ENCODE measurements at places on chromosomes 3 and 15. TPM values are rescaled to one million over a fixed set of nuclear protein-coding genes. Genes with fewer than 3 reads are reported as not detected.

DNA sequence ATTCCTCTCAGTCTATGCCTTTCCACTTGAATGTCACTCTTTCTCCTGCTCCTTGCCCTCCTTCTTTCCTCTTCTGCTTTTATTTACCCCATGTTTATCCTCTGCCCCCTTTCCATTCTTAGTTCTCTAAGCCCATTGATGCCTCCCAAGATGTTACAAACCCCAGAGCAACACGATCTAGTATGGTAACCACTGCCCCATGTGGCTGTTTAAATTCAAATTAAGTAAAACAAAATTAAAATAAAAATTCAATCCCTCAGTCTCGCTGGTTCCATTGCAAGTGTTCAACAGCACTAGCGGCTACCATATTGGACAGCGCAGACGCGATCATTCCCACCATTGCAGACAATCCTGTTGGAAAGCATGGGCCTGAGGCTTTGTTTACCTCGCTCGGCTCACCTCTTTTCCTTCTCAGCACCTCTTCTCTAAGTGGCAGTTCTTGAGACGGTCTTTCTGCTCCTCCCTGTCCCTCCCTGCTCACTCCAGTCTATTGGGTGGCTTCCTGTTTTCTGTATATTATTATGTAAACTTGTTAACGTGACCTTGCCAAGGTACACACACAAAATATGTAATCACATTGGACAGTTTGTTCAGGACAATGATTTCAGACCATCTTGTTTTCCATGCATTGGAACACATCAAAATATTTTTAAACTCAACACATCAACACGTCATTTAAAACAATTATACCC is 21.8 kb upstream of the CA12 start:
- no peak for DNase-seq
- H3K27me3 ChIP-seq: no peaks in the 10 kb centered on the region
- H3K27ac ChIP-seq: no peak overlapping the region
- H3K4me3 ChIP-seq: no peak overlapping the region
- H3K36me3 ChIP-seq: no peaks in the 10 kb centered on the region
- H3K4me1 ChIP-seq: no peaks in the 10 kb centered on the region

- DNase-seq: no peak
- no peak overlapping the region for H3K27ac ChIP-seq
- 0 out of 2 replicates have a peak, but pooled peaks cover 3% of the 10 kb centered on the region for H3K4me1 ChIP-seq
- no peaks in the 10 kb centered on the region for H3K36me3 ChIP-seq
- H3K27me3 ChIP-seq: no peaks in the 10 kb centered on the region
- H3K4me3 ChIP-seq: no peak overlapping the region
These were observed 827.5 kb upstream of the DPPA4 start for GRCh38 chr3:110164632-110165369.

DNA sequence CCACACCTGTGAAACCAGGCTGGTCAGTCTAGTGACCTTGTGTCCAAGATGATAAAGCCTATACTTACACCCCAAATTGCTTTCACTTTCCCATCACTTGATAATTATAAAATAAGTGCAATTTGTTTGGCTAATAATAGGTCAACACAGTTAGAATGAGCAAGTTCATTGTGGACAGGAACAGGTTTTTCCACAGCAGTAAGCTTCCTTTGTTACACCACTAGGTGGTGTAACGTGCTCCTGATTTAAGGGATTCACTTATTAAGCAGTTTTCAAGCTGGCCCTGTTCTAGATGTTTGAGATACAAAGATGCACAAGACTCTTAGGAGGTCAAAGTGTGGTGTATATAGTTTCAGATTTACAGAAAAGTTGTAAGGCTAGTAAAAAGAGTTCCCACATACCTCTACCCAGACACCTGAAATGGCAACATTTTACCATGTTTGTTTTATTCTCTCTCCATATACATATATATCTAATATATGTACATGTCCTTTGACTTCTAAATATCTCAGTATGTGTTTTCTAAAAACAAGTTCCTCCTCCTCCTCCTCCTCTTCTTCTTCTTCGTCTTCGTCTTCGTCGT is 6.8 kb upstream of the MFSD1 start:
- H3K36me3 ChIP-seq: no peaks in the 10 kb centered on the region
- H3K4me3 ChIP-seq: no peak overlapping the region
- H3K27ac ChIP-seq: no peak overlapping the region
- 0 out of 2 replicates have a peak, but pooled peaks cover 4% of the 10 kb centered on the region for H3K4me1 ChIP-seq
- no peaks in the 10 kb centered on the region for H3K27me3 ChIP-seq
- DNase-seq: no peak

- H3K27me3 ChIP-seq: no peaks in the 10 kb centered on the region
- peak overlapping the region; percentile 90 for H3K27ac ChIP-seq
- H3K4me1 ChIP-seq: peaks cover 61% of the 10 kb centered on the region
- no peak for DNase-seq
- no peak overlapping the region for H3K4me3 ChIP-seq
These were observed 3.0 kb upstream of the PPP1R2 start for GRCh38 chr3:195546130-195546560.

GRCh38 chr3:127546970-127547733 is 43.4 kb downstream of the TPRA1 start:
- peaks cover 12% of the 10 kb centered on the region for H3K4me1 ChIP-seq
- peak overlapping the region; percentile 54 for H3K4me3 ChIP-seq
- no peaks in the 10 kb centered on the region for H3K36me3 ChIP-seq

DNA sequence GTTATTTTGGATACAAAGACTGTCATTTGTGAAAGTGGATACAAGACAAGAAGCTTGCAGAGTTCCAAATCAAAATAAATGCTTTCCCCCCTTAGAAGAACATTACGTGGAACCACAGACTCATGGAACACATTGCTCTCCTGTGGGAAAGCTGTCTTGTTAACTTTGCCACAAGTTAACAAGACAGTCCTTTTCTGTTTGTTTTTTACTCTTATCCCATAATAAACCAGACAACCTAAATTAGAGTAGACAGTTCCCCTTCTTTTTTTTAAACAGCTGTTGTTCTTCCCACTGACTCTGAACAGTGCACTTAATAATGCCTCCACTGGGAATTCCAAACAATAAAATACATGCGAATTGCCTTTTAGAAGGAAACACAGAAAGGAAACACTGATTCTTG is 255.3 kb upstream of the UBE2E2 start:
- no peak overlapping the region for H3K27ac ChIP-seq
- H3K4me3 ChIP-seq: no peak overlapping the region
- DNase-seq: no peak
- no peaks in the 10 kb centered on the region for H3K36me3 ChIP-seq
- H3K4me1 ChIP-seq: no peaks in the 10 kb centered on the region
- no peaks in the 10 kb centered on the region for H3K27me3 ChIP-seq

DNA sequence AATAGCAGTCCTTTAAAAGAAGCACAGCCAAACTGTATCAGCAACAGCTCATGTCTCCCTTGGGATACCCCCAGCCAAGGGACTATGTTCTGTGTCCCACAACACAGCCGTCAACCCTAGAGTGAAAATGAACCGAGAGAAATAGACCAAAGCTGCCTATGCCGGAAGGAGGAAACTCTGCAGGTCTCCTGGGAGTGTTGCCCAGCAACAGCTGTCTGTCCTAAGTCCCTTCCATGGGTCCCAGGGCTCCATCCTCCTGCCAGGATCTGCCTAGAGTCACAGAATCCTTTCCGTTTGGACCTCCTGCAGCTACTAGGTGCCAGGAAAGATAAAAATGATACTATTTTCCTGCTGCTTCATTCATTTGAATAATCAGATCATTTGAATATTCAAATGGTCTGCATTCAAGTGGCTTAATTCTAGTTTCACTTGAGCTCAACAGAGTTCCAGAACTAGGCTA is 53.1 kb downstream of the TRANK1 start:
- H3K36me3 ChIP-seq: no peaks in the 10 kb centered on the region
- no peaks in the 10 kb centered on the region for H3K4me1 ChIP-seq
- no peak for DNase-seq
- no peak overlapping the region for H3K4me3 ChIP-seq
- no peaks in the 10 kb centered on the region for H3K27me3 ChIP-seq

- no peaks in the 10 kb centered on the region for H3K27me3 ChIP-seq
- no peak overlapping the region for H3K27ac ChIP-seq
- H3K4me3 ChIP-seq: no peak overlapping the region
- no peaks in the 10 kb centered on the region for H3K4me1 ChIP-seq
These were observed 154.8 kb downstream of the LRRC28 start for GRCh38 chr15:99406120-99406519.

DNA sequence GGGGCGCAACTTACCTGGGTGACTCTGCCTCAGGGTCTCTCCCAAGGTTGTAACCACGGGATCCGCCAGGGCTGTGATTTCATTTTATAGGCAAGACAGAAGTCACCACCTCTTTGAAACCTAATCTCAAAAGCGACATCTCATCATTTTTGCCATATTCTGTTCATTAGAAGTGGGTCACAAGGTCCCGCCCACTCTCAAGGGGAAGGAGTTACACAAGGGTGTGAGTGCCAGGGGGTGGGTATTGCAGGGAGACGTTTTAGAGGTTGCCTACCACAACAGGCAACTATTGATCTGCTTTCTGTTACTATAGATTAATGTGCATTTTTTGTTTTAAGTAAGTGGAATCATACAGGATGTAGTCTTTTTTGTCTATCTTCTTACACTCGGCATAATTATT is 56.6 kb upstream of the ADPGK start:
- no peaks in the 10 kb centered on the region for H3K36me3 ChIP-seq
- no peak overlapping the region for H3K27ac ChIP-seq
- no peak overlapping the region for H3K4me3 ChIP-seq
- no peak for DNase-seq
- no peaks in the 10 kb centered on the region for H3K4me1 ChIP-seq

DNA sequence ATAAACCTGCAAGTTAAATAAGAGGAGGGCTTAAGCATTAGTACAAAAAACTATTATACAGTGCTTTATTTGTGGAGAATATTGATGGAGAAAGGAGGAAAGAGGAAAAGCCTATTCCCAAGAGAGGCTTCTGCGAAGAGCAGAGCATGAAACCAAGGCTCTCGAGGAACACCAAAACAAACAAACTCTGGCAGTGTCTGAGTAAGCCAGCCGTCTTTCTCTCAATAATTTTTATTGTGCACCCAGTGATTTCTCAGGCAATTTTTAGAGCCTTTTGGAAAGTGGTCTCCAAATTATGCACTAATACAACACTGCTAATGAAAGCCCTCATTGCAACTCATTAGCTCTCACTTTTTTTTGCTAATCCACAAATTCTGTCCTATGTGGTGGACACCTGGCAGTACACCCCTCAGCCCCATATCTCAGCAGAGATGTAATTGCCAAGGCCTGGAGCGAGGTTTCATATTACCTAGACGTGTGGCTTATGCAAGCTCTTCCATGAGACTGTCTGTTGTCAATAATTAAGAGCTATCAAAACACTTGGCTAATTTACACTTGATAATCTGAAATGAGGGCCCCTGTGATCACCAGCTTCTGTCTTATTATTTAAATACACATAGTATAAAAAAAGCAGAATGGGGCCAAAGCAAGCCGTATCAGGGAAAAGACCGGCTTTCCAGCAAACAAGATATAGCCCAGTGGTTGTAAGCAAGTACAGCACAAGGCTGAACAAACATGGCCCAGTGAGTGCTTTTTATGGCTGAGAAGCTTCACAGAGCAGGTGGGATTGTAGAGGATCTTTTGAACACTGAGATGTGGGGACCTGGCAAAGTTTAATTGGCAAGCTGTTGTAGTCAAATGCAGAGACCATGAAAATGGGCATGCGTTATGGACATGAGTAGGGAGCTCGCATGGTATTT is 216.9 kb downstream of the ROBO2 start:
- H3K27ac ChIP-seq: no peak overlapping the region
- DNase-seq: no peak
- no peaks in the 10 kb centered on the region for H3K27me3 ChIP-seq
- H3K4me1 ChIP-seq: no peaks in the 10 kb centered on the region
- H3K4me3 ChIP-seq: no peak overlapping the region

- no peaks in the 10 kb centered on the region for H3K27me3 ChIP-seq
- peaks cover 4% of the 10 kb centered on the region for H3K4me1 ChIP-seq
- no peaks in the 10 kb centered on the region for H3K36me3 ChIP-seq
- H3K27ac ChIP-seq: no peak overlapping the region
- no peak overlapping the region for H3K4me3 ChIP-seq
- DNase-seq: no peak
These were observed 28.8 kb upstream of the CCDC50 start for GRCh38 chr3:191300422-191300821.

- no peaks in the 10 kb centered on the region for H3K36me3 ChIP-seq
- no peaks in the 10 kb centered on the region for H3K27me3 ChIP-seq
- H3K4me1 ChIP-seq: no peaks in the 10 kb centered on the region
- peak overlapping the region; percentile 39 for H3K27ac ChIP-seq
These were observed 842 bp downstream of the FSTL1 start for GRCh38 chr3:120449701-120450599.

- H3K27ac ChIP-seq: no peak overlapping the region
- no peak for DNase-seq
- no peaks in the 10 kb centered on the region for H3K4me1 ChIP-seq
- H3K27me3 ChIP-seq: no peaks in the 10 kb centered on the region
- H3K36me3 ChIP-seq: no peaks in the 10 kb centered on the region
- no peak overlapping the region for H3K4me3 ChIP-seq
These were observed 82.6 kb downstream of the TRIM42 start for GRCh38 chr3:140760324-140761075.

GRCh38 chr3:127410678-127411077 is 122.8 kb upstream of the PRR20G start:
- H3K27ac ChIP-seq: no peak overlapping the region
- no peak for DNase-seq
- no peaks in the 10 kb centered on the region for H3K4me1 ChIP-seq
- H3K36me3 ChIP-seq: no peaks in the 10 kb centered on the region
- H3K4me3 ChIP-seq: no peak overlapping the region
- H3K27me3 ChIP-seq: no peaks in the 10 kb centered on the region

The GHSR gene
- total RNA-seq: not detected

The XRN1 gene
- total RNA-seq: 23.3 TPM

The AP3B2 gene
- total RNA-seq: 0.82 TPM

The FGF12 gene
- 0.41 TPM for total RNA-seq

The IGSF10 gene
- total RNA-seq: 2.6 TPM

The ABHD6 gene
- 15.4 TPM for total RNA-seq

Measured in Caco-2 (cell line).